ENCODE measurements at places on chromosomes 2 and 18. TPM values are rescaled to one million over a fixed set of nuclear protein-coding genes. Genes with fewer than 3 reads are reported as not detected.

Gene UBE2F
- 56.0 TPM for total RNA-seq

- no peak for DNase-seq
Observed at GRCh38 chr2:71466301-71467179, 13.2 kb downstream of the DYSF start.

- peak; percentile 19 for DNase-seq
Observed at GRCh38 chr2:191835539-191836350, 11.1 kb downstream of the CAVIN2 start.

- no peak for DNase-seq
Observed at GRCh38 chr2:71700658-71701397, 247.5 kb downstream of the DYSF start.

Gene DPYSL5
- not detected for total RNA-seq

DNA sequence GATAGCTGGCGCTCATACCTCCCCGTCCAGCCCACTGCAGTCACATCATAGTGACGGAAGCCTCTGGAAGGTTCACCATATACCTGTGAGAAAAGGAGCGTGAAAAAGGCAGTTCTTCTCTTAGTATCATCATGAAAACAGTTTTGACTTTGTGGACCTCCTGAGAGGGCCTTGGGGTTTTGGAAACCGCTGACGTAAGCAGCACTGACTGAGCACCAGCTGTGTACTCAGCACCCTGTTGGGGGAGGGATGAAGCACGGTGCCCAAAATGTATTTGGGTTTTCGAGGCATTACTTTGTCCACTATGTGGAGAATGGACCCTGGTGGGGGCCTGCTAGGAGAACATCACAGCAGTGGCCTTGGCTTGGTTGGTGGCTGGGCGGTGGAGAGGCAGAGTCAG is 5.4 kb downstream of the SCLY start:
- DNase-seq: no peak

- no peak for DNase-seq
Observed at GRCh38 chr18:49668574-49669275, 106.9 kb downstream of the LIPG start.

Gene GRP
- not detected for total RNA-seq

- DNase-seq: no peak
Observed at GRCh38 chr2:174138161-174138560, 110.2 kb downstream of the OLA1 start.

DNA sequence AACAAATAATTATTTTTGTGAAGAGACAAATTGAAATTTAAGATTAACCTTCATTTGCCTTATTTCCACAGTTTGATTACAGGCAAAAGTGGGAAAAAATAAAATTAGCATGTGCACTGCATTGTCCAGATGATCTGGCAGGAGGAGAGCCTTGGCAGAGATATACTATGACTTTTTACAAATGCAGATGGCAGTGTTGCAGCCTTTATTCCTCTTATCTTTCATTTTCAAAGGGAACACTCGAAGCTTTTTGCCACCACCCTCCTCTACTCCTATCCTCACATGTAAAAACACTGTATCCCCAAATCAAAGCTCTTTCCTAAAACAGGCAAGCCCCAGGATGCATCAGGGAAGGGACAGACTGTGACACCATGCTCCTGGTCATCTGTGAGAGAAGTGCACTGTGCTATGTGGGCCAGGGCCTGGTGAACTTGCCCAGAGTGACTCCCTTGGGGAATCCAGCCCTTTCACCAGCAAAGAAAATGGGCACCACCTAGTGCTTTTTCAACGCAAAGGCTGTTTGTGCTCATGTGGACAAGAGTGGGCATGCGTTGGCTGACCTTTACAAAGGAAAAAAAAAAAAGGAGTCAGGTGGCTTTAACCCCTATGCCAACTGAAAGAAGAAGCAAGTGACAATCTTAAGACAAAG is 74.7 kb upstream of the ETAA1 start:
- peak; percentile 70 for DNase-seq

DNA sequence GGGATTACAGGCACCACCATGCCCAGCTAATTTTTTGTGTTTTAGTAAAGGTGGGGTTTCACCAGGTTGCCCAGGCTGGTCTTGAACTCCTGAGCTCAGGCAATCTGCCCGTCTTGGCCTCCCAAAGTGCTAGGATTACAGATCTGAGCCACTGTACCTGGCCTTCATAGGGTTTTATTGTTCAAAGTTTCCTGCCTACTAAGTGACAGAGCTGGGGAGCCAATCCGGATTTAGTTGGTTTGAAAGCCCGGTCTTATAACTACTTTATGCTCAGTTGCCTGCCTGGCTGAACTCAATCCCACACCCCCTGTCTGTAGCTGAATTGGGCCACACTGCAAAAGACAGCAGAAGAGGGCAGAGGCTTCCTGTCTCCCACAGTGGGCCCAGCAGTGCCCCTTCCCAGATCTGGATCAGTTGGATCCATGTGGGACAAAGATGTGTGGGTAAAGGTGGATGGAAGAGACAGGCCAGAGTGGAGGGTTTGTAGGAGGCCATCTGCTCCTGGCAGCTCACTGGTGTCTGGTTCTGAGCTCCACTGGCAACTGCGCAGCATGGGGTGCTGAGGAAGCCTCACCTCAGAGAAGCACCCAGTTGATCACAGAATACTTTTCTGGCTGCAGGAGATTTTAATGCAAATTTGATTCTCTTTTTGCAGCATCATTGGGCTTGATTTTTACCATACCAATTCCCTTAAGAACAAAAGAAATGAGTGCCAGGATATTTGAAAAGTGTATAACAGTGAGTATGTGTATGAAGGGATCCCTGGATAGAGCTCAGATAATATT is 144.9 kb downstream of the DDX1 start:
- no peak for DNase-seq

DNA sequence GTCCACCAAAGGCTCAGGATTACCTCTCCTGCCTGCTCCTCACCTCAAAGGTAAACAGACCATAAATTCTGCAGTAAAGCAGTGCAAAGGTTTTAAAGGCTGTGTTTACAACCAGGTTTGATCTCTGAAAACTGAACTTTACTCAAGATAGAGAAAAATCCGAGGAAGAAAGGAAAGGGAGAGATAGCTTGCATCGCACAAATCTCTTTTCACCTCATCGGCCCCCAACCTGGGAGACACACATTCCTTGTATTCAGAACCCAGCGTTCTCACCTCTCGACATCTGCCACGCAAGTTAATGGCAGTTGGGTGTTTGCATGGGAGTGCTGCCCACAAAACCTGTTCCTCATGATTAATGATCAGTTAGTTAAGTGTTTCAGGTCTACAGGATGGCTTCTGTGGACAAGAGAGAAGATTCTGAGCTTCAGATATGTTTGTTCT is 72.6 kb downstream of the GATA6 start:
- DNase-seq: no peak

- DNase-seq: peak; percentile 44
Observed at GRCh38 chr18:6482198-6482977, 67.7 kb upstream of the L3MBTL4 start.

DNA sequence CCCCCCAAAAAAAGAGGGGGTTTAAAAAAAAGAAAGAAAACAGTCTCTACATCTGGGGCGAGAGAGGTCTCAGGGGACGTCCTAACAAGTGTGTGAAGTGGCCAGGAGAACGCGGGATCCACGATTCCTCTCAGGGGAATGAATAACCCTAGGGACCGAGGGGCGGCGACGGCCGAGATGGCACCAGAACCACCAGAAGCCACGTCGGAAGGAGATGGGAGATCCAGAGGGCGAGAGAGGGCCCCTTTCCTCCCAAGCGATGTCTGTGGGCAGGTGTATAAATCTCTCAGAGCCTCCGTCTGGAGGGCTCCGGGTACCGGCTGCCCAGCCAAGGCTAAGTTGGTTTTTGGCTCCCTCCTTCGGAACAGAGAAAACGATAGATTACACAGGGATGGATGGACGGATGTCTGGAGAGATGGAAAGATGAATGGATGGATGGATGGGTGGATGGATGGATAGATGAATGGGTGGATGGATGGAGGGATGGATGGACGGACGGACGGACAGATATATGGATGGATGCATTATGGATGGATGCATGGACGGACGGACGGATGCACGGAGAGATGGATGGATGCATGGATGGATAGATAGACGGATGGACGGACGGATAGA is 1.7 kb downstream of the EPHA4 start:
- peak; percentile 38 for DNase-seq

Gene GALNT3
- 60.3 TPM for total RNA-seq

- no peak for DNase-seq
Observed at GRCh38 chr2:189830510-189830909, 46.3 kb downstream of the PMS1 start.

Gene CFAP65
- not detected for total RNA-seq

- DNase-seq: no peak
Observed at GRCh38 chr2:29206941-29207340, 91.7 kb downstream of the CLIP4 start.

DNA sequence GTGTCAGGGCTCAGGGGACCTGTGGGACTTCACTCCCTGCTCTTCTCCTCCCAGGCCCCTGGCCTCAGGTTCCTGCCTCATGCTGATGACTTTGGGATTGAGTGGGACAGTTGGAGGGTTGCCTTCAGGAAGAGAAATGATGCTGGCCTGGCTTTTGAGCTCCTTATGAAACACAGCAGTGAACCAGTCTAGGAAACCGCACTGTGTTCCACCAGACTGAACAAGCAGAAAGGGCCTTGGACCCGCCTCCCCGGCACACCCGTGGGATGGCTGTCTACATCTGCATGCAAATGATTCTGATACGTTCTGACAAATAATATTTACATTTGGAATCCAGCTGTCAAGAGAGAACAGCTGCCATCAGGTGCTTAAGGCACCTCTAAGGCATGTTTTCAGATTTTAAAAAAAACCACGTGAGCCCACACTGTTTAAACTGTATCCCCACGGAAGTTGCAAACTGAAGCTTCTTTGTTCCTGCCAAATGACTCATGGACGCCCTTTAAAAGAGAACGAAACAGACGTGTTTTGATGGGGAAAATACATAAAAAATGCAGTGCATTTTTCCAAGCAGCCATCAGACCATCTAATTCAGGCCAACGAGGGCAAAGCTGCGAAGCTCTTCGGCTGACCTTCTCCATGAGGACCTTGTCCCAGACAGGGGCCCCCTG is 27.6 kb upstream of the ASAP2 start:
- peak; percentile 90 for DNase-seq

DNA sequence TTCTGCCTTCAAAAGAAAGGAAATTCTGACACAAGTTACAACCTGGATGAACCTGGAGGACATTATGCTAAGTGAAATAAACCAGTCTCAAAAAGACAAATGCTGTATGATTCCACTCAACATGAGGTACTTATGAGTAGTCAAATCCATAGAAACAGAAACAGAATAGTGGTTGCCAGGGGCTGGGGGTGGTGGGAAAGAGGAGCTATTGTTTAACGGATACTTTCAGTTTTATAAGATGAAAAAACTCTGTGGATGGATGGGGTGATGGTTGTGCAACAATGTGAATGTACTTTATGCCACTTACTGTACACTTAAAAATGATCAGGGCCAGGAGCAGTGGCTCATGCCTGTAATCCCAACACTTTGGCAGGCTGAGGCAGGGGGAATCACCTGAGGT is 15.4 kb downstream of the SLC35F5 start:
- no peak for DNase-seq

- no peak for DNase-seq
Observed at GRCh38 chr2:2764001-2764355, 432.9 kb upstream of the MYT1L start.

DNA sequence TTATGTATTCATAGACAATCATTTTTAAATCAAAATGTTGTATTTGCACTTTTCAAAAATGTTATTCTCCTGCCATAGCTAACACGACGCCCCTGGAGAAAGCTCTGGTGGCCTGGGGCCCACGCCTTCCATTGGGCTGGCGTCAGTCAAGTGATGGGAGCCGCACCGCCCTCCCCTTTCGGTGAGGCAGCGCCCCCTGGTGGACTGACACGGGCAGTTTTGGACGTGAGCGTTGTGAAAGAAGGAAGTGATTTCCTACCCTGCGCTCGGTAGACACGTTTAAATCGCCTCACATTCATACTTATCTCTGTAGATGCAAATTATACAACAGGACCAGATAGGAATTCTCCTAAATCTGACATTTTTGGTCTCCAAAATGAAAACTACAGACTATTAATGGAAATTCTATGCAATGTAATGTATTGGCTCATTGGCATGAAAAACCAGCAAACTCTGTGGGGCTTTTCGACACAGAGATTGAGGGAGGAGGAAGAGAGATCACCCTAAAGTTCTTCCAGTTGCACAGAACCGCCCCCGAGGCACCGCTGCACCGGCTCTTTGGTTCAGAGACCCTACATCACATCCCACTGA is 326.2 kb upstream of the SOX11 start:
- DNase-seq: peak; percentile 2
